ENCODE measurements at places on chromosomes 2 and 18. TPM values are rescaled to one million over a fixed set of nuclear protein-coding genes. Genes with fewer than 3 reads are reported as not detected.

GRCh38 chr18:8734496-8734895 is 29.1 kb downstream of the MTCL1 start:
- no peak for DNase-seq

DNA sequence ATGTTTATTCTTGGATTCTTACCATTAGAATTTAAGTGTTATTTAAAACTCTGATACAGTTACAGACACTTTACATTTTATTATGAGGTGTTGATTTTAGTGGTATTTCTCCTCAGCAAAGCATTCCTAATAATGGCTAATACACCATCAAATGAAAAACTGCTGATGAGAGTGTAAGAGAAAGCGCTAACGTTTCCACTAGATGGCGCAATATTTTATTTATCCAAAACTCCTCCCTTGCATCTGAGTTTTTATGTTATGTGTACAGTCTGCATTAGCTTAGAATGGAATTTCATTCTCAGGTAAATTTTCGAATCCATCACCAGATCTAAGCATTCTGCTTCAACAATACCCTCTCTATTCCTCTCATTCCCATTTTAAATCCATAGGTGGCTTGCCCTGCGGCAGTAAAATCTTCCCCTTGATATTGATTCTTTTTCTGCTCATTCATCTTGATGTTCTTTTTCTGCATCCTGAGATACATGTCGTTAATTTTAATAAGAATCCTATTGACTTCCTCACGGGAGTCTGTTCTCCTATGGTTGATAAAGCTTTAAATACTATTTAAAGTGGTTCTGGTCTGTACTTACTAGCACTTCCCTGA is 53.9 kb downstream of the PRKRA start:
- no peak for DNase-seq

Gene TLX2
- total RNA-seq: not detected

DNA sequence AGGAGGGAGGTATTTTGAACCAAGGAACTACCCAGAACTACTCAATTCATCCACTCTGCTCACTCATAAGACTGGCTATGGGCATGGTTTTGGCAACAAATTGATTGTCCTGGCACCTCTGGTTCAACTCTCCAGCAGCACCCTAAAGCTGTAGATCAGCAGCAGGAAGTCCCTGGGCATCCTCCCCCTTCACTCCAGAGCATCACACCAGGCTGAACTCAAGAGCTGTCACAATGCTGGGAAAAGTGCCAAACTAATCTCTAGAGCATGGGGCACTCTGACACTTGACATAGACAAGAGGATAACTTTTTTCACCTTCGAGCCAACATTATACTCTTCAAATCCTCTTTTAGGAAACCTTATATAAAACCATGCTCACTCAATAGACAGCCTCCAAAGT is 154.1 kb upstream of the RBBP8 start:
- no peak for DNase-seq

Gene RGPD4
- not detected for total RNA-seq

DNA sequence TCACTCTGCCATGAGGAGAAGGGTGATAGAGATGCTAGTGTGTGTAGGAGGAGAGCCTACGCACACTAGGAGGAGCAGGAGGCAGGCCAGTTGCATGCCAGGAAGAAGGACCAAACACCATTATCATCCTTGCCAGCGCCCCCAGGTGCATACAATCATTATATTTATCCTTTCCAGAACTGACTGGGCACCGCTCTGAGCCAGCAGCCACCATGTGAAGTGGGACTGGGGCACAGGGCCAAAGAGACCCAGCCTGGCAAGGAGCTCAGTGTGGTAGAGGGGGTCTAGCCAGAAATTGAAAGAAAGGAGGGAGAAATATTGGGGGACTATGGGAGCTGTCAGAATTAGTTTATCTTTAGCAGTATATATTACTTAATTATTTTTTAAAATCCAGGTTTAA is 8.3 kb upstream of the GPR148 start:
- DNase-seq: no peak

Gene C1QL2
- not detected for total RNA-seq

GRCh38 chr2:143071185-143071876 is 57.9 kb upstream of the ARHGAP15 start:
- peak; percentile 91 for DNase-seq

Gene DSC2
- total RNA-seq: 12.2 TPM

Gene STEAP3
- 27.8 TPM for total RNA-seq

- DNase-seq: no peak
Observed at GRCh38 chr2:233832414-233832813, 21.9 kb downstream of the HJURP start.

GRCh38 chr2:221104361-221104811 is 467.7 kb downstream of the EPHA4 start:
- no peak for DNase-seq

Gene ACVR1C
- total RNA-seq: 0.07 TPM

Gene CTAGE1
- not detected for total RNA-seq

GRCh38 chr2:138632066-138632620 is 130.6 kb downstream of the SPOPL start:
- no peak for DNase-seq

- no peak for DNase-seq
Observed at GRCh38 chr2:120829633-120830025, 94.0 kb downstream of the GLI2 start.

DNA sequence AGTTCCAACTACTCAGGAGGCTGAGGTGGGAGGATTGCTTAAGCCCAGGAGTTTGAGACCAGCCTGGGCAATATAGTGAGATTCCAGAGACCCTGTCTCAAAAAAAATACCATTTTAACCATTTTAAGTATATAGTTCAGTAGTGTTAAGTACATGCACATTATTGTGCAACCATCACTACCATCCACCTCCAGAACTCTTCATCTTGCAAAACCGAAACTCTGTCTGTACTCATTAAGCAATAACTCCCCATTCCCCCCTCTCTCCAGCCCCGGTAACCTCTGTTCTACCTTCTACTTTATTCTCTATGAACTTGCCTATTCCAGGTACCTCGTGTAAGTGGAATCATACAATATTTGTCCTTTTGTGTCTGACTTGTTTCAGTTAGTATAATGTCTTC is 86.4 kb downstream of the GFPT1 start:
- DNase-seq: no peak

Gene FSIP2
- total RNA-seq: under 0.01 TPM

- DNase-seq: no peak
Observed at GRCh38 chr2:111662039-111662770, 221.8 kb downstream of the ANAPC1 start.

DNA sequence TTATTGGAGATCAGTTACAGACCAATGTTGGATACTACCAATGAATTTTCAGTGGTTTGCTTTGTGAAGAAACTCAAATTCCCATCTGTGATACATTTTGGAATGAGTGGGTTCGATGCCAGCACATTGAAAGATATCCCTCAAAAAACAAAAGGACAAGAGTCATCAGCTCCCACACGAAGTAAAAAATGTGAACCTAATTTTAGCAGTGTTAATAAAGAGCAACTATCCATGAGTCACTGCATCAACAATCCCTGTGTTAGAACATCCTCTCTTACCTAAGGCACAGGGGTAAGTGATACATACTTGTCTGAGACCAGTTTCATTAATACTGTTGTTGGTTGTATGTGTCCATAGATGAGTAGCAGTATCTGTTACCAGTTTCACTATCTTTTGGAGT is 551.8 kb upstream of the SOX11 start:
- DNase-seq: no peak

DNA sequence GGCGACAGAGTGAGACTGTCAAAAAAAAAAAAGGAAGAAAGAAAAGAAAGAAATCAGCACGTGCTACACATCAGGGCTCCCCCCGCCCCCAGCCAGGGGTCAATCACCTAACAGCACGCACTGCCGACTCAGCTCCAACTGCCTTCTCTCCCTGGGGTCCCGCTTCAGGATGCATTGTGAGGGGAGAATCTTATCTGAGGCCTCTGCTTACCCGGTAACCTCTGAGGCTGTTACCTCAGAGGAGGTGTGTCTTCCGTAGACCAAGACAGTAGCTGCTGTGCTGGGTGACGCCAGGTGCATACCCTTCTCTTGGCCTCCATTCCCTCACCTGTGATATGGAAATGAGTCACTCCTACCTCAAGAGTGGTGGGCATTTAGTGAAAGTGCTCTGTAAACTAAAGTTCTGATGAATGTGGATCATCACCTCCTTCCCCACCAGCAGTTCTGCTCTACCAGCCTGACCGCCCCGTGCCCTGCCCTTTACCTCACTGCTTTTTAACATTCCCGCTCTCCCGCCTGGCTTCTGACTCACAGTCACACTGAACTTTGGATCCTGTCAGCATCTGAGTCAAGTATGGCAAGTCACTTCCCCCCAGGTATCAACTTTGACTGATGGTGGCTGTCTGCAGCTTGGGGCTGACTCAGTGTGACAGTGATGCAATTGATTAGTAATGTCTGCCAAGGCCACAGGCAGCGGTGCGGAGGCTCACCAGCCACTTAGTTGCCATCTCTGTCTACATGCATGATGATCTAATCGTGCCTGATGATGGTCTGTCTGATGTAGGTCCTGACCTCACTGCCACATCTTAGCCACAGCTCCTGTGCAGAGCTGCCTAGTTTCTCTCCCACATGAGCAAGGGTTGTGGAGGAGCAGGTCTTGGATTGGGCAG is 20.1 kb downstream of the ARID5A start:
- peak; percentile 94 for DNase-seq

Gene EML6
- total RNA-seq: 3.7 TPM

- DNase-seq: no peak
Observed at GRCh38 chr2:216426166-216426777, 14.0 kb downstream of the SMARCAL1 start.

DNA sequence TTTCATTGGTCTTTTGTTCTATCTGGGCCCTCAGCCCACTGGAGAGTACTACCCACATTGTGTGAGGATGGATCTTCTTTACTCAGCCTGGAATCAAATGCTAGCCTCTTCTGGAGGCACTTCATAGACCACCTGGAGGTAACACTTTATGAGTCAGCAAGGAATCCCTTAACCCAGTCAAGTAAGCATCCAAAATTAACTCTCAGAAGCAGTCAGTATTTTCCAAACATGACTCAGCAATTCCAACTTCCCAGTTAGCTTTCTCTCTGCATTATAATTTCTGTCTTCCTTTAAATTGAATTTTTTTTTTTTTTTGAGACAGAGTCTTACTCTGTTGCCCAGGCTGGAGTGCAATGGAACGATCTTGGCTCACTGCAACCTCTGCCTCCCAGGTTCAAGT is 142.7 kb downstream of the ACKR3 start:
- DNase-seq: no peak

GRCh38 chr2:175957845-175958244 is 44.2 kb downstream of the LNPK start:
- DNase-seq: no peak

Gene GCG
- not detected for total RNA-seq

- DNase-seq: no peak
Observed at GRCh38 chr2:119323459-119323858, 43.2 kb downstream of the C2orf76 start.

- DNase-seq: no peak
Observed at GRCh38 chr18:24819141-24819890, 358.9 kb downstream of the HRH4 start.

Gene RASGRP3
- total RNA-seq: 0.36 TPM

- DNase-seq: no peak
Observed at GRCh38 chr2:85525567-85525966, 13.4 kb upstream of the MAT2A start.
